ENCODE measurements at places on chromosomes 7 and 10.

DNA sequence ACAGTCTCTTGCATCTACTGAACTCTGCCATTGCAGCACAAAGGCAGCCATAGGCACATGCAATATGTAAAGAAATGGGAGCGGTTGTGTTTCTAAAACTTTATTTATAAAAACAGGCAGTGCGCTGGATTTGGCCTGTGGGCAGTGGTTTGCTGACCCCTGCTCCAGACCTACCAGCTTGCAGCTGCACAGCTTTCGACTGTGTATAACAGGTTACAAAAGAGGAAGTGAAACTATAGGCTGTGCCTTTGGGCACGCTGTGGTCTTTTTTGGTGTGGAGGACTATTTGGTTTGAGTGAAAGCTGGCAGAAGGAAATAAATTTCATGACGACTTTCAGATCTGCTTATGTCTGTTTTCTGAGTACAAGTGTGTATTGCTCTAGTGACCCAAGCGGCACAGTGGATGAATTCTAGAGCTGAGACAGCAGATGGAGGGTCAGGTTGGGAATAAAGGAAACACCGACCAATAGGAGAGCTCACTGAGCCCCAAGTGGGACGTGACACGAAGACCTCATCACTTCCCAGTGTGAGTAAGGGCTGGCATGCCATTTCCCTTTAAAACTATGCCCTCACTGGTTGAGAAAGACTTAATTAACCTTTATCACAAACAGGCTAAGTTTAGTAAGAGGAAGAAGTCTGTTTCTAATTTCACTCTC lies 152.7 kb downstream of the ANK3 start:
- DNase-seq, result no peak

- DNase-seq, result no peak
Measured at GRCh38 chr10:115604627-115605026, 511.5 kb downstream of the ATRNL1 start.

GRCh38 chr10:96275685-96276418 lies 4.5 kb upstream of the BLNK start:
- no peak for DNase-seq

DNA sequence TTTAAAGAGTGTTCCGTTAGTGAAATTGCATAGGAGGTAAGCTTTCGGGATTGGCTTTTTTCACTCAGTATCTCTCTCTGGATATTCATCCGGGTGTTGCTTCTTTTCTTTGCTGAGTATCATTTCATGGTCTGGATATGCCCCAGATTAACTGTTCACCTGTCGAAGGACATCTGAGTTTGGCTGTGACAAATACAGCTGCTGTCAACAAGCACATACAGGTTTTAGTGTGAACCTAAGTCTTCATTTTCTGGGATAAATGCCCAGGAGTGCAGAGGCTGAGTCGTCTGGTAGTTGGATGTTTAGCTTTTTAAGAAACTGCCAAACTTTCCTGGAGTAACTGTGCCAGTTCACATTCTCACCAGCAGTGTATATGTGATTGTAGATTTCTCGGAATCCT lies 5.6 kb downstream of the DOCK1 start:
- DNase-seq, result no peak

- DNase-seq, result peak; percentile 48
Measured at GRCh38 chr10:124092250-124092859, 1.0 kb downstream of the CHST15 start.

GRCh38 chr7:100044718-100045117 lies 4.9 kb upstream of the ZSCAN21 start:
- DNase-seq, result peak; percentile 71

GRCh38 chr7:98024075-98024474 lies 34.1 kb upstream of the OCM2 start:
- no peak for DNase-seq

DNA sequence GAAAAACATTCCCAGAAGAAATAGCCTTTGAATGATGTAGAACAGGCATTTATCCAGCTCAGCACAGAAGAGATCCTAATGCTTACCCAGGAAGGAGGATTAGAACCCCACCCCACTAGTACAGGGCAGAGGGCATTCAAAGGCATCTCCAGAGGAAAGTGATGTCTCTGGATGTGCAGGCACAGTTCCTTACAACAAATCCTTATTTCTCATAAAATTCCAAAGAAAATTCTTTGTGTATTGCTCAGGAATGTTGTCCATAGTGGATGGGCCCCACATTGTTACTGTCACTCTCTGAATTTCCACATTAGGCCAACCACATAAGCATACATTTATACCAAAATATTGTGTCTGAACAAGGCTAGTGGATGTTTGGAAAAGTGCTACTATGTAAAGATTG lies 243.0 kb downstream of the ADRA2A start:
- no peak for DNase-seq

DNA sequence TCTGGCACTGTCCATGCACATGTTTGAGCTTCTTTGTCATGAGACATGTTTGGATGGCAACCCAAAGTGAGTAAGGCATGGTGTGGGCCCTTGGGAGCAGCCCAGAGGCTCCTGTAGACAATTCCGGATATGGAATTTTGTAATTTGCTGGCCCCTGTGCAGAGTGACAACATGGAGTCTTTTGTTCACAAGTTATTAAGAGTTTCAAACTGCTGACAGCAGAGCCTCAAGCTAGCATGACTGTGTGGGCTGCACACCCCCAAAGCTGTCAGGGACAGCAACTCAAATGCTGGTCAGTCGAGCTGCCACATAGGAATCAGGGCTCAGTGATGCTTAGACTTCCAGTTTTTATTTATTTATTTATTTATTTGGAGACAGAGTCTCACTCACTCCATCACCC lies 7.0 kb upstream of the MYL7 start:
- DNase-seq, result no peak

GRCh38 chr7:85184599-85185423 lies 2.0 kb downstream of the SEMA3D start:
- DNase-seq, result no peak

- peak; percentile 39 for DNase-seq
Measured at GRCh38 chr10:49161411-49161997, 26.7 kb downstream of the TMEM273 start.

- DNase-seq, result no peak
Measured at GRCh38 chr10:91800182-91800581, 2.0 kb downstream of the TNKS2 start.

GRCh38 chr10:97129666-97130065 lies 56.1 kb downstream of the SLIT1 start:
- no peak for DNase-seq

Measured in T47D (cell line).